Activated gamma-delta T cell (primary cell): ENCODE measurements at places on chromosomes 11 and 22.

- DNase-seq: no peak
Measured at GRCh38 chr22:30296833-30297232, 7.5 kb upstream of the CASTOR1 start.

GRCh38 chr11:72493426-72494108, 59.2 kb upstream of the CLPB start:
- DNase-seq: no peak

GRCh38 chr11:116162886-116163230, 609.9 kb downstream of the BUD13 start:
- DNase-seq: no peak

GRCh38 chr22:22366537-22366936, 122.0 kb downstream of the VPREB1 start:
- DNase-seq: no peak

GRCh38 chr22:39208013-39208680, 36.6 kb downstream of the PDGFB start:
- DNase-seq: no peak

GRCh38 chr22:36197065-36197440, 4.6 kb downstream of the APOL4 start:
- no peak for DNase-seq
